ENCODE measurements at places on chromosomes 2 and 18.

- no peak for DNase-seq
Measured at GRCh38 chr2:171579481-171579880, 57.2 kb downstream of the CYBRD1 start.

GRCh38 chr2:27735263-27735904 is 36.1 kb upstream of the MRPL33 start:
- DNase-seq, result peak; percentile 38

DNA sequence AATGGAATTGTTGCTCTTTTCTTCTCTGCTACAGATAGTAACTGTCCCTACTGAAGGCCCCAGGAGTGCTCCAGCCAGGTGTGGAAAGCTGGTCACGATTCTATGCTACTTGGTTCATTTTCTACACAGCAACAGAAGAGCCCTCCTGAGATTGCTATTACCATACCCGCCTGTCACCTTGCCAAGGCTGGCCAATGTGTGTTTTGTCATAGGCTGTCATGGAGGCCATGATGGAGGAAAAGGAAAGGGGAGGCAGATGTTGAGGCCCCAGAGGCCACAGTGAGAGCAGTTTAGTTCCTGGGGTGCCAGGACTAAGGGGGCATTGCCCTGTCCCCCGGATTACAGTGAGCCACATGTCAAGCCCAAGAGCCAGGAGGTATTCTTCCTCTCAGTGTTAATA is 952 bp downstream of the ELMOD3 start:
- peak; percentile 34 for DNase-seq

GRCh38 chr2:203982276-203982675 is 45.7 kb downstream of the ICOS start:
- DNase-seq, result no peak

DNA sequence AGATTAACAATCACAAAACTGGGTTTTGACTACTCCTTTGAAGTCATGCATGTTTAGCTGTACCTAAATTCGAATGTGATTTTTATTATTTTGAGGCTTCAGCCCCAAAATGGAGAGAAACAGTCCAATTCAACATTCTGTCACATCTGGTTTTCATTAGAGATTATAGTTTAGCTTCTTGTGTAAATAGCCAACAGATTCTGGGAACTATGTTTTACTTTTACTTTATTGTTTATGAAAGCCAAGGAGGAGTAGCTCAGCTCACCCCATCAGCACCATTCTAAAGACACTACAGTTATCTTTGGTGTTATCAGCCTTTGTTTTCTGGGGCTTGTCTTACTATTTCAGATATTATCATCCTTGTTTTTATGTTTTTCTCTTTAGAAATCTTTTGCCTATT is 465.0 kb upstream of the CWC22 start:
- no peak for DNase-seq

DNA sequence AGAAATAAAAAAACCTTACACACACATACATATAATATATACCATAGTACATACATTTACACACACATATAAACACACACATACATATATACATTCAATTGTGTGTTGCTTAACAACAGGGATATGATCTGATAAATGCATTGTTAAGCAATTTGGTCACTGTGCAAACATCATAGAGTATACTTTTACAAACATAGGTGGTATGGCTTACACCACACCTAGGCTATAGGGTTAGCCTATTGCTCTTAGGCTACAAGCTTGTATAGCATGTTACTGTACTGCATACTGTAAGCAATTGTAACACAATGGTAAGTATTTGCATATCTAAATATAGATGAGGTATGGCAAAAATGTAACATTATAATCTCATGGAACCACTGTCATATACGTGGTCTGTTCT is 156.8 kb upstream of the ERBB4 start:
- DNase-seq, result no peak

GRCh38 chr2:157431176-157431575 is 12.7 kb downstream of the CYTIP start:
- DNase-seq, result no peak

GRCh38 chr18:23141104-23141999 is 6.1 kb downstream of the CABLES1 start:
- DNase-seq, result peak; percentile 43

DNA sequence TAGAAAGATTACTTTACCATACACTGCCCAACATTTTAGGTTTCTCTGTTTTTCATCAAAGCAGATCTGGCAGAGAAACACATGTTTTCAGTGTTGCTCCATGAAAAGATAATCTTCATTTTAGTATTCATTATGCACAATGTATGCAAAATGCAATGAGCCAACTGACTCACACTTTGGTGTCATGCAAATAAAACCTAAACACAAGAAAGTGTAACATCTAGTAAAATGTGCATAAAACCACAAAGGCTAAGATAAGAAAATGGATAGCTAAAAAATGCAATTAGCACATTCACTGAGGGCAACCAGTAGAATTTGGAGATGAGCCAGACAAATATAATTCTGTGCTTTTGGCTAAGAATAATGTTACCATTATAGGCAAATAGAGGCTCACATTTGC is 203.5 kb upstream of the UBE2E3 start:
- DNase-seq, result no peak

DNA sequence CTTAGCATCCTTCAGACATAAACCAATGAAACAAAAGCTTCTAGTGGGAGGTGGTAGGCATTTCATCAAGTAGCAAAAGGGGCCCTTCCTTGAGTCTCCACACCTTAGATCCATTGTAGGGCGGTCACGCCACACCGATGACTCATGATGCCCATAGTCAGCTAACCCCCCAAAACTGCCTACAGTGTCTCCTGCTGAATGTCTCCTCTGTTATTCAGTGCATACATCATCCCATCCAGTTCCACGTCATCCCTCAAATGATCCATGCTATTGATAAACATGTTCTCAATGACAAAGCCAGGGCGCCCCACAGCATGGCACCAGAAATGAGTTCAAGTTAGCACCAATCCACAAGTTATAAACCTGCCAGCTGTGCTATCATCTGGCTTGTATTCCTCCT is 57.4 kb upstream of the ACKR3 start:
- DNase-seq, result no peak
